Mesendoderm (in vitro differentiated cells): ENCODE measurements at places on chromosomes 1 and 21.

DNA sequence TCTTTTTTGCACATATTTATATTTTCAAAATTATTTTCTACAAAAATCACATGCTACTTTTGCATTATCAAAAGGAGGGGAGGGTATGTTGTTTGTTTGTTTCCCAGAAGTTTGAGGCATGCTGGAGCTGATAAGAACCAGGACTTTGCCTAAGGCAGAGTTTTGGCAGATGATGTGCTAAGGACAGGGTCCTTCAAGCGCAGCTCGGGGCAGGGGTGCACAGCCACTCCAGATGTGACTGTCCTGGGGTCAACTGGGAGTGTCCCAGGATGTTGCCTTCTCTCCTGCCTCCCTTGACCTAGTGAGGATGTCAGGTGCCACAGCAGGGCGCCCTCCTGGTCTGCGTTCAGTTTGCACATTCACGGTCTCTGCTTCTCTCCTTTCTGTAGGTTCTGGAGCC is 42.6 kb upstream of the SRRM1 start:
- H3K27ac ChIP-seq = no peak overlapping the region
- H3K4me1 ChIP-seq = no peaks in the 10 kb centered on the region
- no peaks in the 10 kb centered on the region for H3K27me3 ChIP-seq
- H3K4me3 ChIP-seq = no peak overlapping the region
- DNase-seq = no peak
- no peaks in the 10 kb centered on the region for H3K36me3 ChIP-seq

DNA sequence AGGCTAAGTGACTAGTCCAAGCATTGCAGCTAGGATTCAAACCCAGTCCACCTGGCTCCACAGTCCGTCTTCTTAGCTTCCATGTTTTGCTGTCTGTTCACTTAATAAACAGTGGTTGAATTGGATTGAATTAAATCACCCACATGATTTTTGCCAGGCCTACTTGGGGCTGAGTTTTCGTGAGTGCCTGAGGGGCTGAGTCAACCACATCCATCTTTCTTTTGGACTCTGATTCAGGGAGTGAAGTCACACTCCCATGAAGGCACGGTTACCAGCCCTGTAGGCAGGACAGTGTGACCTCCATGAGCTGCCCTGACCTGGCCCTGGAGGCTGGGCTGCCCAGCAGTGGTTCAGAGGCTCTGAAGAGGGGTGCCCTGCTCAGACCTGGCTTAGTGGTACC is 123.7 kb downstream of the ACTL8 start:
- H3K36me3 ChIP-seq = no peaks in the 10 kb centered on the region
- no peak overlapping the region for H3K27ac ChIP-seq
- no peak for DNase-seq
- H3K4me3 ChIP-seq = no peak overlapping the region
- H3K27me3 ChIP-seq = no peaks in the 10 kb centered on the region

GRCh38 chr1:156402331-156403020 is 33.5 kb downstream of the RHBG start:
- DNase-seq = no peak
- no peaks in the 10 kb centered on the region for H3K27me3 ChIP-seq
- no peaks in the 10 kb centered on the region for H3K36me3 ChIP-seq
- no peak overlapping the region for H3K4me3 ChIP-seq
- H3K27ac ChIP-seq = no peak overlapping the region

DNA sequence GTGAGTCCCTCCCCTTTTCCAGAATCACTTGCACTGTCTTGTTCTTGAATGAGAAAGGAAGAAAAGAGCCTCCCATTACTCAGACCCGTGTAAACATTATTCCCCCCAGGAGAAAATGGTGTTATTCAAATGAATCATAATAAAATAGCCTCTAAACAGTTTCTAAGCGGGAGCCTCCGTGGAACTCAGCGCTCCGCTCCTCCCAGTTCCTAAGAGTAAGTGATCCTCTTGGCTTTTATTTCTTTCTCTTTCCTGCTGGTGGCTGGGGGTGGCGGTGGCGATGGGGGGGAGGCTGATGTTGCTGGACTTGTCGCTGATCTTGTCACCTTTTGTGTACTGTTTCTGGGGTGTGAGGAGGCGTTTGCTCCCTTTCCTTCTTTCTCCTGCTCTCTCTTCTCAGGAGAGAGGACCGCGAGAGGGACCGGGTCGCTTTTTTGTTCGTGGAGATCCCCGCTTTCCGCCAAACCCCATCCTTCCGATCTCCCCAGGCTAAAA is 781 bp downstream of the PROX1 start:
- no peaks in the 10 kb centered on the region for H3K36me3 ChIP-seq
- no peak overlapping the region for H3K27ac ChIP-seq
- peak overlapping the region; percentile 63 for H3K4me3 ChIP-seq
- H3K4me1 ChIP-seq = peaks cover 7% of the 10 kb centered on the region

DNA sequence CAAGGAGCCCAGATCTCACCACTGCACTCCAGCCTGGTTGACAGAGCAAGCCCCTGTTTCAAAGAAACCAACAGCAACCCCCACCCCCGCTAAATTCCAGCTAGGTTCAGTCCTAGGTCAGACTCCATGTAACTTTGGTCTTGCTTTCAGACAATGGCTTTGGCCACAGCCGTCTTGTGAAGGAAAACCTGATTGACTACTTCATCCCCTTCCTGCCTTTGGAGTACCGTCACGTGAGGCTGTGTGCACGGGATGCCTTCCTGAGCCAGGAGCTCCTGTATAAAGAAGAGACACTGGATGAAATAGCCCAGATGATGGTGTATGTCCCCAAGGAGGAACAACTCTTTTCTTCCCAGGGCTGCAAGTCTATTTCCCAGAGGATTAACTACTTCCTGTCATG is 12.9 kb downstream of the TOR3A start:
- peaks cover 14% of the 10 kb centered on the region for H3K36me3 ChIP-seq
- no peak overlapping the region for H3K27ac ChIP-seq
- H3K4me3 ChIP-seq = no peak overlapping the region
- H3K27me3 ChIP-seq = no peaks in the 10 kb centered on the region
- DNase-seq = no peak

DNA sequence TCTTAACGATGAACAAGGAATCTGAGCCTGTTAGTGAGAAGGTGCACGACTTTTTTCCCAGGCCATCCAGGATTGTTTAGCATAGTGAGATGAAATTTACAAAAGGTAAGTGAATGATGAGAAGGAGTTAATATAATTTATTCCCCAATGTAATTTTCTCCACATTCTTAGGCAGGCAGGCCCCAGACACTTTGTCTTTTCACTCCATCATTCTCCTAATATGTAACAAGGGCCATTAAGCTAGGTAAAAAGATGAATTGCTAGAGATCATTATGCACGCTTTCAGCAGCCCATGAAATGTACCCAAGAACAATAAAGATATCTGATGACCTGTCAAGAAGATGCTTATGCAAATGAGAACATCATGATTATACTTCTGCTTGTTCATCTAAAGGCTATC is 24.1 kb downstream of the NIBAN1 start:
- H3K27me3 ChIP-seq = no peaks in the 10 kb centered on the region
- no peak for DNase-seq
- H3K4me1 ChIP-seq = peaks cover 3% of the 10 kb centered on the region
- no peaks in the 10 kb centered on the region for H3K36me3 ChIP-seq

DNA sequence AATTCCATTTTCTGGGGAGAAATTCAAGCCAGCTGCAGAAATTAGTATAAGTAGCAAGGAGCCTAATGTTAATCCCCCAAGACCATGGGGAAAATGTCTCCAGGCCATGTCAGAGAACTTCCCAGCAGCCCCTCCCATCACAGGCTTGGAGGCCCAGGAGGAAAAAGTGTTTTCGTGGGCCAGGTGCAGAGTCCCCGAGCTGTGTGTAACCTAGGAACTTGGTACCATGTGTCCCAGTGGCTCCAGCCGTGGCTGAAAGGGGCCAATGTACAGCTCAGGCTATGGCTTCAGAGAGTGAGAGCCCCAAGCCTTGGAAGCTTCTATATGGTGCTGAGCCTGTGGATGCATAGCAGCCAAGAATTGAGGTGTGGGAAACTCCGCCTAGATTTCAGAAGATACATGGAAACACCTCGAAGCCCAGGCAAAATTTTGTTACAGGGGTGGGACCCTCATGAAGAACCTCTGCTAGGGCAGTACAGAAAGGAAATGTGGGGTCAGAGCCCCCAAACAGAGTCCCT is 286.3 kb downstream of the MATN1 start:
- H3K27me3 ChIP-seq = no peaks in the 10 kb centered on the region
- H3K36me3 ChIP-seq = no peaks in the 10 kb centered on the region
- no peak overlapping the region for H3K4me3 ChIP-seq
- no peaks in the 10 kb centered on the region for H3K4me1 ChIP-seq
- no peak overlapping the region for H3K27ac ChIP-seq

DNA sequence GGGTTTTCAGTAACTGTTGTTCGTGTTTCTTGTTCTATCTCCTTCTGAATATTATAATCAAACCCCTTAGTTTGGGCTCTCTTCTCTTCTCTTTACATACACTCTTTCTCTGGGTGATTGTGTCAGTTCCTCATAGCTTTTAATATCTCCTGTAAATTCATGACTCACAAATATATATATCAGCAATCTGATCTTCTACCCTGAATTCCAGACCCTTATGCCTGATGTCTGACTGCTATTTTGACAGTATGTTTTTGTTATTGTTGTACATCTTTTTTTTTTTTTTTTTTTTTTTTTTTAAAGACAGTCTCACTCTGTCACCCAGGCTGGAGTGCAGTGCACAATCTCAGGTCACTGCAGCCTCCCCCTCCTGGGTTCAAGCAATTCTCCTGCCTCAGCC is 70.8 kb upstream of the MPC2 start:
- no peak overlapping the region for H3K4me3 ChIP-seq
- no peaks in the 10 kb centered on the region for H3K4me1 ChIP-seq
- no peak overlapping the region for H3K27ac ChIP-seq
- DNase-seq = no peak
- H3K36me3 ChIP-seq = no peaks in the 10 kb centered on the region
- H3K27me3 ChIP-seq = no peaks in the 10 kb centered on the region

GRCh38 chr1:162982364-162982763 is 86.8 kb upstream of the RGS4 start:
- H3K27ac ChIP-seq = no peak overlapping the region
- H3K4me3 ChIP-seq = no peak overlapping the region
- H3K27me3 ChIP-seq = no peaks in the 10 kb centered on the region
- no peak for DNase-seq
- H3K4me1 ChIP-seq = peaks cover 2% of the 10 kb centered on the region
- no peaks in the 10 kb centered on the region for H3K36me3 ChIP-seq

- no peaks in the 10 kb centered on the region for H3K27me3 ChIP-seq
- DNase-seq = no peak
- H3K4me1 ChIP-seq = no peaks in the 10 kb centered on the region
- H3K36me3 ChIP-seq = no peaks in the 10 kb centered on the region
- H3K4me3 ChIP-seq = no peak overlapping the region
- no peak overlapping the region for H3K27ac ChIP-seq
Measured at GRCh38 chr21:33116676-33117075, 46.7 kb downstream of the OLIG1 start.

DNA sequence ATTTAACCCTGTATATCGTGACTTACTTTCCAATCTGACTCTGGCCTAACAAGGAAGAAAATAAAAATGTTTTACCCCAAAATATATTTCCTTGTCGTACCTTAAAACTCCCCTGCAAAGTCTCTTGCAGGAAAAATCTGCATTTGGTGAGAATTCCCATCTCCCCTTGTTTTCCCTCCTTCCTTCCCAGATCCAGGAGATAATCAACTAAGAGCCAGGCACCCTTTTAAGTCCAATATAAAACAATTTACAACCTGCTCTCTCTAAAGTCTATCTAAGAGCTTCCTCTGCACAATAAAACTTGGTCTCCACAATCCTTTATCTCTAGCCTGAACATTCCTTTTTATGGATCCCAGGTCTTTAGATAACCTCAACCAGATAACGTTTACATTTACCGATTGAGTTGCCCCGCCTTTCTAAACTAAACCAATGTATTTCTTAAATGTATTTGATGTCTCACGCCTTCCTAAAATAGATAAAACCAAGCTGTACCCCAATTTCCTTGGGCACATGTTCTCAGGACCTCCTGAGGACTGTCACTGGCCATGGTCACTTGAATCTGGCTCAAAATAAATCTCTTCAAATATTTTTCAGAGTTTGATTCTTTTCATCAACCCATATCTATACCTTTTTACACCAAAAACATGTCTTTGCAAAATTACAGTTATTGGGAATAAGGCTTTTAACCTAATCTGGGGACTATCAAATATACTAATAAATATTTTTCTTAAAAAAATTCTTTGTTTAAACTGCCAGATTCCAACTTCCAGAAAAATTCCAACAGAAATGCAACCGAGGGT is 993 bp downstream of the DDX59 start:
- H3K27ac ChIP-seq = peak overlapping the region; percentile 100
- H3K36me3 ChIP-seq = no peaks in the 10 kb centered on the region
- H3K4me1 ChIP-seq = peaks cover 5% of the 10 kb centered on the region
- peak; percentile 71 for DNase-seq
- H3K4me3 ChIP-seq = no peak overlapping the region

GRCh38 chr21:29521872-29522271 is 223.2 kb downstream of the BACH1 start:
- no peaks in the 10 kb centered on the region for H3K36me3 ChIP-seq
- H3K4me1 ChIP-seq = no peaks in the 10 kb centered on the region
- H3K27ac ChIP-seq = no peak overlapping the region
- H3K27me3 ChIP-seq = no peaks in the 10 kb centered on the region

DNA sequence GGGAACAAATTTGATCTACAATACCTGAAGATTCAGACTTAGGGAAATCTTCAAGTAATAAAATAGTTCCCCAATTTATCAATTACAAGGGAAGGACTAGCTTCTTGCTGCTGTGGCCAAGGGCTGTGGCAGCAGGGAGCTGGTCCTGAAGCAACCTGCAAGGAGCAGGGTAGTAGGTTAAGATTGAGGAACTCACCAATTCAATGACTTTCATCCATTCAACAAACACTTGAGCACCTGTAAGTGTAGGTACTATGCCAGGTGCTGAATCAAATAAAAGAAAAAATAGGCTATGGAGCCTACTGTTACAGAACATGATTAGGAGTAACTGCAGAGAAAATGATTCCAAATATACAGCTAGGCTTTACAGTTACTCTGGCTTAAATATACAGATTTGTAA is 64.2 kb upstream of the RBM34 start:
- H3K4me3 ChIP-seq = no peak overlapping the region
- H3K27me3 ChIP-seq = no peaks in the 10 kb centered on the region
- no peaks in the 10 kb centered on the region for H3K4me1 ChIP-seq
- H3K27ac ChIP-seq = no peak overlapping the region
- DNase-seq = no peak

GRCh38 chr1:53293123-53293522 is 34.7 kb downstream of the LRP8 start:
- no peak overlapping the region for H3K27ac ChIP-seq
- H3K4me3 ChIP-seq = no peak overlapping the region
- no peak for DNase-seq
- no peaks in the 10 kb centered on the region for H3K27me3 ChIP-seq

- DNase-seq = no peak
- peaks cover 2% of the 10 kb centered on the region for H3K36me3 ChIP-seq
- no peak overlapping the region for H3K4me3 ChIP-seq
Measured at GRCh38 chr21:28877318-28877884, 115.3 kb downstream of the LTN1 start.

- H3K27ac ChIP-seq = no peak overlapping the region
- no peaks in the 10 kb centered on the region for H3K36me3 ChIP-seq
Measured at GRCh38 chr1:15749399-15750291, 7.3 kb downstream of the TMEM82 start.

GRCh38 chr1:28602536-28603439 is 10.7 kb downstream of the RAB42 start:
- H3K27me3 ChIP-seq = no peaks in the 10 kb centered on the region
- no peaks in the 10 kb centered on the region for H3K36me3 ChIP-seq
- no peak overlapping the region for H3K27ac ChIP-seq
- H3K4me1 ChIP-seq = no peaks in the 10 kb centered on the region
- H3K4me3 ChIP-seq = no peak overlapping the region

- no peaks in the 10 kb centered on the region for H3K4me1 ChIP-seq
- no peaks in the 10 kb centered on the region for H3K27me3 ChIP-seq
- peak overlapping the region; percentile 83 for H3K4me3 ChIP-seq
- peak; percentile 82 for DNase-seq
- no peaks in the 10 kb centered on the region for H3K36me3 ChIP-seq
Measured at GRCh38 chr1:150876119-150876454, 312 bp downstream of the ARNT start.
